ENCODE measurements at places on chromosomes 1 and 21.
A peak's percentile ranks its signal among the peaks of the same experiment; 100 is the strongest.

GRCh38 chr1:167714098-167714438 lies 7.7 kb upstream of the MPZL1 start:
- peak; percentile 70 for DNase-seq

DNA sequence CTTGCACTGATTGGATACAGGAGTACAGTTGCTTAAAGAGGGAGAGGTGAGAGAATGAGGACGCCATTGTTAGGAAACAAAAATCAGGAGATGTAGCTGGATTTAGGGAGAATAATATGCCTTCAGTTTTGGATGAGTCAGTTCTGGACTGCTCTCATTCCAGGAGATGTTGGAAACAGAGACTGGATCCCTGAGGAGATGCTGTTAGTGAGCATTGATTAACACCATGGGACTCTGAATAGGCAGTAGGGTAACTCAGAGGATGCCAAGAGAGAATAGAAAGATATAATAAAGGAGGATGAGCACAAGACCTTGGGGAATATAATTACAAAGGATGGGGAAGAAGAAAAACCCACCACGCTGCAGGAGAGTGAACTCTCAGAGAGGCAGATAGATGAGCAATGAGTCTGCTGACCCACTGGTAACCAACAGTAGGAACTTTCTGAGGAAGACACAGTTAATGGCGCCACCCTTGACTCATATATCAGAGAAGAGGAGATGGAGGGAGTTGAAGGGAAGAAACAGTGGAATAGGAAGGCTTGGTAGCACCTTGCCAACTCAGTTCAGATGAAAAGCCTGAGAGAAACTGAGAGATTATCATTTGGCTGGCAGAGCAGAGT lies 10.5 kb downstream of the KCNJ15 start:
- no peak for DNase-seq

- no peak for DNase-seq
Observed at GRCh38 chr1:5728663-5729355, 263.4 kb downstream of the NPHP4 start.

GRCh38 chr1:99814373-99814900 lies 35.7 kb upstream of the AGL start:
- DNase-seq, result no peak

DNA sequence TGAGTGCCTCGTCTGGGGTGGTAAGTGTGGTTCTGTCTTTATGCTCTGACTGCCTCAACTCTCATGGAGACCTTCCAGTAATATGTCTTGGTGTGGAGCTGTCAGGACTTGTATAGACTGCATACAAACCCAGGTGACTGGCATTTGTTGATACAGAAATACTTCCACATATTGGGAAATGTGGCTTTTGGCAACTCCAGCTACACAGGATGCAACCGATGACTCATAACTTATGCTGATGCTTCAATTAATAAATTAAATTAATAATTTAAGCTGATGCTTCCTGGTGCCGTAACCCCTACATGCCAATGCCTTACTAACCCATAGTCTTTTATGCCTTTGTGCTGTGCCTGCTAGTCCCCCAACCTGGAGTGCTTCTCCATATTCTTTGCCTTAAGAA lies 72.3 kb upstream of the ARTN start:
- DNase-seq, result no peak

- no peak for DNase-seq
Observed at GRCh38 chr1:12458571-12458970, 159.4 kb downstream of the DHRS3 start.

GRCh38 chr1:61191433-61191720 lies 109.0 kb downstream of the NFIA start:
- DNase-seq, result no peak

DNA sequence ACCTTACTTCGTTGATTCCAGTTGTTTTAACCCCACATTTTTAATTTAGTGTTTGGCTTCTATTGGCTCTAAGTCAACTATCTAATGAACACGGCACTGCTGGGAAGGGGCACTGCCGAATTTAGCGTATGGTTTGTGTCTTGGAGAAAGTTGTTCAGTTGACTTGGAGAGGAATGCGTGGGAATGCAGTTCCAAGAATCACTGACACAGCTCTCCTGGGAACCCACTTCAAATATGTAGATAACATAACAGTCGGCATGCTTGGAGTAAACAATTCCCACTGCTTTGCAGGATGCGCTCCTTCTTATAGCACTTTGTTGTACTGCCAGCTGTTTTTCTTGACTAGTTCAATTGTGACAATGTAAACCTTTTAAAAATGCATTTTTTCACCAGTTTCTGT lies 104.3 kb downstream of the RYR2 start:
- no peak for DNase-seq

DNA sequence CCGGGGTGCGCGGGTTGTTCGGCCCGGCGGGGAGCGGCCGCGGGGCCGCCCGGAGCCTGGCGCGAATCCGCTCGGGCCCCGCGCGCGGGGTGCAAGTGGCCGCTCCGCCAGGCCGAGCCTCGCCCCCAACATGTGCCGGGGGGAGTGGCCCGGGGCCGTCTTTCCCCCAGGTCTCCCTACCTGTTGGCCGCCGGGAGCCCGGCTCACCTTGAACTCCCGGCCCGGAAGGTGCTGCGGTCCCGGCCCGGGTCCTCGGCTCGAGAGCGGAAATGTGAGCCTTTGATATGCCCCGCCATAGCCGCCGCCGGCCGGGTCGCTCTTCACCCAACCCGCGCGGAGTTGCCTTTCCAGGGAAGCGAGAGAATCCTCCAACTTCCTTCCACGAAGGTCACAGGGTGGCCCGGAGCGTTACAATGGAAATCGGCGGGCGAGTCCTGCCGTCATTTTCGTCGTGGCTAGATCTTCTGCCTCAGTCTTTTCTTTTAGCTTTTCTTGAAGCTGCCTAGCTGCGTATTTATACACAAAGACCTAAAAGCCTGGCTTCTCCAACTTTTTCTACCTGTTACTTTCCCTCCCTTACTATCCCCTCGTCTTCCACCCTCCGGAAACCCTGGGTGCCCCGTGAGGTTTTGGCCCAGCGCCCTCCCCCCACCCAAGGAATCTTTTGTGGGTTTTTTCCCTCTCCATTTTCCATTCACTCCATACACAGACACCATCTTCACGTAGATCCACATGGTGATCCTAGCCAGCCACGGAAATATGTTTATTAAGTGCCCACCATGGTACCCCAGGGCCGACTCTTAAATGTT lies 867 bp downstream of the PTGFRN start:
- no peak for DNase-seq

DNA sequence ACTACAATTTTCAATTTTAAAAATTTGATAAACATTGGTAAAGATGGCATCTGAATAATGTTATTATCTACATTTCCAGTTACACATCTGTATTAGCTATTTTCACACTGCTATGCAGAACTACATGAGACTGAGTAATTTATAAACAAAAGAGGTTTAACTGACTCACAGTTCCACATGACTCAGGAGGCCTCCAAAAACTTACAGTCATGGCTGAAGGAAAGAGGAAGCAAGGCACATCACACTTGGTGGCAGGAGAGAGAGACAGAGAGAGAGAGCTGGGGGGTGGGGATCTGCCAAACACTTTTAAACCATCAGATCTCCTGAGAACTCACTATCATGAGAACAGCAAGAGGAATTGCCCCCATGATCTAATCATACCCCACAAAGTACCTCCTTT lies 850.0 kb downstream of the LTN1 start:
- DNase-seq, result no peak

DNA sequence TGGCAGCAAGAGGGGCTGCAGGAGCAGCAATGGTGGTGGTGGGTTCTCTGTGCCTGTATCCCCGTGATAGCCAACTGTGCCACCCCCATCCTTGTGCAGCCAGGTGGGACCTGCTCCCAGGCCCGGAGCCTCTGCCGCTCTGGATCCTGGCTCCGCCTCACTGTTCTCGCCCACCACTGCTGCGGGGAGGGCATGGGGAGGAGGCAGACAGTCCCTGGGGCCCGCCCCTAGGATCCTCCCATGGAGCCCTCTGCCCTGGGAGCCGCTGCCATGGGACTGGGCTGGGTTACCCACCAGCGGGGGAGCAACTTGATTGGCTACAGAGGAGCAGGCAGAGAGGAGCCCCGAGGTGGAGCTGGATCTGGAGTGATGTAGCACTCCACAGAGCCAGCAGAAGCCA lies 31.6 kb downstream of the CD1D start:
- no peak for DNase-seq

DNA sequence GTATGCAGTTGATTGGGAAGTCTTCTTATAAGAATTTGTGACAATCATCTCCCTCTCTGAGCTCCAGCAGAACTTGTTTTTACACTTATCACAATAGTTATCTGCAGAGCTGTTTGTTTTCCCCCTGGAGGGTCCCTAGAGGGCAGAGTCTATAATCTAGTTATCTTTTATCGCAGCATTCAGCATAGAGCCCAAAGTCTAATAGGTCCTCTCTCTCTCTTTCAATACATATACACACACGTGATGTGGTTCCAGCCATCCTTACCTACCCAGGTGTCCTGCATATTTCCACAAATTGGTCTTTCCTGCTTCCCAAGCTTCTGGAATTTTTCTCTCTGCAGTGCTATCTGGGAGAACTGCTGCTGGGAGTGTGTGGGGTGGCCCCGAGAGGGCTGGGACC lies 229.6 kb upstream of the KIAA0040 start:
- no peak for DNase-seq

DNA sequence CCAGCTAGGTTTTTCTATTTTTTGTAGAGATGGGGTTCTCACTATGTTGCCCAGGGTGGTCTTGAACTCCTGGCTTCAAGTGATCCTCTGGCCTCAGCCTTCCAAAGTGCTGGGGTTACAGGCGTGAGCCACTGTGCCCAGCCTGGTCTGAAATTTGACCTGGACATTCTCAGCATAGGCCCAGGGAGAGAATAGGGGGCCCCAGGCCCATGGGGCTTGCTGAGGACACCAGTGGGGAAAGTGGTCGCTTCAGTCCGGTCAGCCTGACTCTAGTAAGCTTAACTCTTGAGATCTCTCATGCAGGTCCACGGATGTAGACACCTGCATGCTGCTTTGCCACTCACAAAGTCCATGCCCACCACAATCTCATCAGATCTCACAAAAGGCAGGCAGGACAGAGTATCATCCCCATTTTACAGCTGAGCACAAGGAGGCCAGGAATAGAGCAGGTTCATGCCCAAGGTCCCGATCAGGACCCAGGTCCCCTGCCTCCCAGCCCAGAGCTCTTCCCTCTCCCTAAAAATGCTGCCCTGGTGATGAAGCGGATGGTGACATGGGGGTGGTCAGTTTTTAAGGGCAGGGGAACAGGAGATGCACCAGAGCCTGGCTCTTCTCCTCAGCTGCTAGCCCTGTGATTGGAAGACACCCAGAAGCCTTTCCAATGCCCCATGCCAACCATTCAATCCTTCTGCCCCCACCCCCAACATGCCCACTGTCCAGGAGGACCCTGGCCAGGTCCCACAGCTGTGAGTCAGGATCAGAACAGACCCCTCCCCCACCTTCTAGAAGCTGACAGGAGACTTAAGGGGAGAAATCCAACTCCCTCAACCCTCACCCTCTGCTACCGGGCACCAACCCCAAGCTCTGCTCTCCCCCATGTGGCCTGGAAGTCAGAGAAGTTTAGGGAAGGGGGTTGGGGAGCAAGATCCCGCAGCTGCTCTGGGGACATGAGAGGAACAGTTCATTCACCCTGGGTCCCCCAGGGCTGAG lies 1.8 kb downstream of the FHL3 start:
- no peak for DNase-seq

DNA sequence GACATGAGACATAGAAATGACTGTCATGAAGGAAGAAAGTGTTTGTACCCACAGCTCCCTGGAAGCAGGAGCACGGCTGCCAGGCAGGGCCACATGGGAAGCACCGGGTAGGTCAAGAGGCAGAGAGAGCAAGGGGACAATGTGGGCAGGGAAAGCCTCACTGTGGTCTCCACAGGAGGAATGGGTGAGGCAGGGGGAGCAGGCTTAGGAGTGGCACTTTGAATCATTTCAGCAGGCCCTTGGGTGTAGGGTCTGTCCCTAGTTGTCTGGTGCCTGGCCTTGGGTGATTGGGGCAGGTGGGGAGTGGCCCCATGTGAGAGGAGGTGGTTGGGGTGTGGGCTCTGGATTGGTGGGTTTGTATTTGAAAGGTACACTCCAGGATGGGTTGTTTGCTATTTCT lies 83.9 kb downstream of the PCBP3 start:
- DNase-seq, result no peak

DNA sequence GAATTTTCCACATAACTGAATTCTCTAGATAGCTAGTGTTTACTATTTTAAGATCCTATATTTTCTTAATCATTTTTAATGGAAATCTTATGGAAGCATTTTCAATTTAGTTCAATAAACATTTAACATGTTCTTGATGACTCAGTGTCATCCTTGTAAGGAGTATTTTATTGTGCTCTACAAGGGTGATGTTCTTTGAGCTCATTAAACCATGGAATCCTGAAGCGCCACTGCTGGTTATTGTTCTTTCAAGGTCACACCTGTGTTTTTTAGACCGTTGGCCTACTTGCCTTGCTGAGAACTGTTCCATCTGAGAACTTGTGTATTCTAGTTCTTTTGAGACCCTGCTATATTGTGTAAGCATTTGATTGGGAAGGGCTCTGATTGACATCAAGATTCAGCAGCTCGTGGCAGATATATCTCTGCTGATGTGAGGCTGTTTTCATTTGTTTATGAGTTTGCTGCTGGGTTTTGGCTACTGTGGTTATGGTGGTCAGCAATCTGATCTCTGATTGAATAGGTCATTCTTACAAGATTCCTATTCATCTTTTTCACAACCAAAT lies 132.0 kb downstream of the GIPC2 start:
- no peak for DNase-seq

DNA sequence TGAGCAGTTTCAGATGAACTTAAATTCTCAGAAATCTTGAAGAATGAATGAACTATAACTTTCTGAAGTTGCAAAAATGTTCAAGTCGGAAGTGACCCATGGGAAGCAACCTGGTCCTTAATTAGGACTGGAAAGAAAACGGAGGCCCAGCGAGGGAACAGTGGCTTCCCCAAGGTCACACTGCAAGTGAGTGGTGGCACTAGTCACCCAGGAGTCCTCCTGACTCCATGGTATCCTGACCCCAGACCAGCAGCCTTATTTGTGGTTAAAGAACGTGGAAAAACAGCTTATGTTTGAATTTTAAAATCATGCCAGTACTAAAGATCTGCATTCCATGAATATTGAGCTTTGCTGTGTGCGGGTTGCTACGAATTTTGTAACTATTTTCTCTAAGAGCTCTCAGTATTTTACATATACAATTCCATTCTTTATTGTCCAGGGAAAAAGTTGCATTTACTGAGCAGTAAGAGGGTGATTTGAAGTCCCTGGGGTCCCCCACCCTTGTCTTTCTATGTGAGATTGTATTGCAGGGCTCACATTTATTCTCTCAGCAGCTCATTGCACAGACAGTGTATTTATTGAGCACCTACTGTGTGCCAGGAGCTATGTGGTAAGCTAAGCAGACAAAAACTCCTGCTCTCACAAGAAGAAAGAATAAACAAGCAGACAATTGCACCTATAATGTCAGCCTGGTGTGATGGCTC lies 61.6 kb upstream of the ATP5PO start:
- DNase-seq, result no peak

GRCh38 chr1:22105611-22106207 lies 37.2 kb downstream of the WNT4 start:
- peak; percentile 44 for DNase-seq

DNA sequence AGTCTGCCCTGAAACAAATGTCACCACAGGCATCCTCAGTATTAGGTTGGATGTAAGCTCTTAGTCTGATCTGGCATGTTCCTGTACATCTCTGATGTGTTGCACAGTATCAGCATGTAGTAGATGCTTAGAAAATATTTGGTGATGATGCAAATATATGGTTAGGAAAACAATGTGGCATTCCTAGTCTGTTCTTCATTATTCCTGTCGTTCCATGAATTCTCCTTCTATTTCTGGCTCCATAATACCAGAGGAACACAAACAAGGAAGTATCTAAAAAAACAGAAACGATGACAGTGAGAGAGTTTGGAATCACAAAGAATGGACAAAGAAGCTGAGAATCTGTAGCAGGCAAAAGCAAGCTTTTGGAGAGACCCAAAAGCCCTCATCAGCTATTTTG lies 236.6 kb downstream of the HHAT start:
- DNase-seq, result no peak

- DNase-seq, result no peak
Observed at GRCh38 chr1:234875953-234876855, 252.4 kb downstream of the TOMM20 start.

All from NCI-H1436 (cell line).